ENCODE measurements at places on chromosomes 2 and 18. TPM values are rescaled to one million over a fixed set of nuclear protein-coding genes. Genes with fewer than 3 reads are reported as not detected.

GRCh38 chr2:5758346-5758745 lies 66.2 kb downstream of the SOX11 start:
- no peak for DNase-seq

- DNase-seq: no peak
Measured at GRCh38 chr2:41535575-41535974, 512.2 kb upstream of the PKDCC start.

DNA sequence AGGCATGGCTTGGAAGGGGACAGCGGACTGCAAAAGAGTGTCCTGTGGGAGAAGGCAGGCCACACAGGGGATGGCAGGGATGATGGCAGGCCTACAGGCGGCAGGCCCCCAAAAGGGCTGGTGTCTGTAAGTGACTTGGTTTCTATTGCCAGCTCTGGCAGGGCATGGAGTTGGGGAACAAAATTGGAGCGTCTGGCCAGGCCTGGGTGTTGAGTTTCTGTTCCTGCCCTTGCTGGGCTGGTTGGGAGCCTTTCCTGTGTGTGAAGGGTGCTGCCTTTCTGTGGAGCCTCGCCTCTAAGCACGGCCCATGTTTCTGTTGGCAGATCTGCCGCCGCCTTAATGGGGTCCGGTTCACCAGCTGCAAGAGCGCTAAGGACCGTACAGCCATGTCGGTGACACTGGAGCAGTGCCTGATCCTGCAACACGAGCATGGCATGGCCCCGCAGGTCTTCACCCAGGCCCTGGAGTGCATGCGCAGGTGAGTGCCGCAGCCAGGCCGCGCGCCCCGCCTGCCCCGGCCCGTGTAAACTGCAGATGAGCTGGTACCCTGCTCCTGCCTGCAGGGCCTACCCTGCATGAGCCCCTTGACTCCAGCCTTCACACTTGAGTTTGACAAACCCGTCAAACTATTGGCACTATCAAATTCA lies 31.5 kb downstream of the COA5 start:
- no peak for DNase-seq

The TGFA gene
- total RNA-seq: 97.7 TPM

Data from mammary epithelial cell (primary cell).